ENCODE measurements at places on chromosomes 7 and 10.

- no peak for DNase-seq
Measured at GRCh38 chr7:70334871-70335270, 736.6 kb downstream of the AUTS2 start.

DNA sequence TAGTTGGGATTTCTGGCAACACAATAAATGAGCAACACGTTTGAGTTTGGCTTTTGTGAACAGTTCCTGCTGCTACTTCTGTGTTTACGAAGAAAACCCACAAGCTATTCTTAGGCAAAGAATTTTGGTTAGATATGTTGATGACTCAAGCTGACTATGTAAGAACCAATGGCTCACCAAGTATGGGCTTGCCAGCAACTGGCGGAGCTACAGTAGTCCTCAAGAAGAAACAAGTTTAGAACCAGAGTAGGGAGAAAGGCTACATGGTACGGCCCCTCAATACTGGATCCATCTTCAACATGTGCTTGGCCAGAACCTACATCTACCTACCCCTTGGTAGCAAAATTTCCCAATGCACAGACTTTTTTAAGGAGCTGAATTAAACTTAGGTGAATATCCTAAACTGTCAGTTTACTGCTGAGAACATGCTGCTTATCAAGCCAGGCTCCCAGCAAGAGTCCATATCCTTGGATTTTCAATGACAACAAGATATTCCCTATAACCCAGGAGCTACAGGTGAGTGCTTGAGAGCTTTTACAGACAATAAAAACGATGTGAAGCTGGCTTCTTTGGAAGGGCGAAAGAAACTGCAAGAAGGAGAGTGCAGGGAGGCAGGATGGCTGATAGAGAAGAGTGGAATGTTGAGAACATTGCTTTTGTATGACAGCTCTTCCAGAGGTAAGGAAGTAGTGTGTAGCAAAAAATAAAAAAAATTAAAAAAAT lies 74.3 kb upstream of the ASAH2 start:
- peak; percentile 6 for DNase-seq

GRCh38 chr7:81260152-81260551 lies 341.3 kb upstream of the SEMA3C start:
- no peak for DNase-seq

GRCh38 chr7:117127585-117128168 lies 174.4 kb downstream of the ST7 start:
- DNase-seq = peak; percentile 60

DNA sequence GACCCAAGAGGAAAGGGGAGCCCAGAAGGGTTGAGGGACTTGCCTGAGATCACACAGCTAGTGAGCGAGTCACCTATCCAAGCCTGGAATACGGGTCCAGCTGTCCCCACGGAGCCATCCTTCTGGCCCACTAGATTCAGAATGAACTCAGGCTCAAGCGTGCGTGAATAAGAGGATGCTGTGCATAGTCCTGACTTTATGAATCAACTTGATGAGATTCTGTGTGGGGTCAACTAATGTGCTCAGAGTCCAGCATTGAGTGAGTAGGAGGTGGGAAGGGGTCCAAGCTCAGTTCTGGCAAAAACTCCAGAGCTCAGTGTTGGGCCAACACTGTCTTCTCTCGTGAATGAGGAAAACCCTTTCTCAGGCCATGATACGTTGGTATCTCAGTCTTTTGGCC lies 41.4 kb downstream of the CAMK1D start:
- no peak for DNase-seq

DNA sequence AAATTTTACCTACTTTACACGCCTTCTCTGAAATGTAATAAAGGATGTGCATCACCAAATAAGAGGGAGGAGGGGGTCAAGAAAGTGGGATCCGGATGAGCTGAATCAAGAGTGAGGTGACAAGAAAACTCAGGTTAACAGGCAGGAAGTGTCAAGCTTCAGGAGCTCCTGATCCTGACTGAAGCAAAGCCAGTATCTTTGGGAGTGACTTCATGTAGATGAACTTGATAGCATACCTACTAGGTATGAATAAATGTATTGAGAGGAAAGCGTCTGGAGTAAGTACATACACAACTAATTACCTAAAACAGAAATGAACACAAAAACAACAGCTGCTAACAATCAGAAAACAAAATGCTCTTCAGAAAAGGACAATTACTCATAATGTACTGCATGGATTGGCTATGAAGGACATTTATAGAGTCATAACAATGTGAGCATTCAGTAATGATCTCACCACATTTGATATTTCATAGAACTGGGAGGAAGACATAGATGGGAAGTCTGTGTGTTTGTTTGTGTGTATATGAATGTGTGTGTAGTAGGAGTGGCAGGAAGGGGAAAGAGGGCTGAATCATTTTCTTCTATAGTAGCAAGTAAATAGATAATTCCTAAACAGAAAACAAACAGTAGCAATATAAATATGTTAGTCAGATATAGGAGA lies 29.4 kb downstream of the PRKG1 start:
- no peak for DNase-seq

- DNase-seq = no peak
Measured at GRCh38 chr10:48659790-48660189, 24.9 kb upstream of the WDFY4 start.

GRCh38 chr10:30821261-30821993 lies 191.9 kb upstream of the LYZL2 start:
- DNase-seq = no peak

DNA sequence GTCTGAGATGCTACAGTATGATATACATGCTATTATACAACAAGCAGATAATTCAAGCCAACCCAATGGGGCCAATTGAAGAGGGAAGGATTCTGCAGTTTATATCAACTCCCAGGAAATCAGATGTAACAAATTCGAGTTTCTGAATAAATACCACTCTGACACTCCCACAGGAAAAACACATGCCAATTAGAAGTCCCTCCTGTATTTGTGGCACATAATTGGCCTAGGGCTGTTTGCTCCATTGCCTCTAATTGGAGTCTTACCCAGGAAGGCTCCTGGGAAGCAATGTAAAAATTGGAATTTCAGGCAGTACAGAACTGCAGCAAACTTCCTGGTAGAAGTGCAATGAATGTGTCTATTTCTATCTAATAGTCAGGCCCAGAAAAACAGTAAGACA lies 4.7 kb downstream of the PPA1 start:
- DNase-seq = no peak

Data from CD4-positive, alpha-beta T cell treated with Interferon alpha-2 for 1 hour (primary cell).